ENCODE measurements at places on chromosomes 4 and X.
A peak's percentile ranks its signal among the peaks of the same experiment; 100 is the strongest.

- DNase-seq: no peak
Measured at GRCh38 chrX:68808686-68809357, 20.0 kb upstream of the EFNB1 start.

DNA sequence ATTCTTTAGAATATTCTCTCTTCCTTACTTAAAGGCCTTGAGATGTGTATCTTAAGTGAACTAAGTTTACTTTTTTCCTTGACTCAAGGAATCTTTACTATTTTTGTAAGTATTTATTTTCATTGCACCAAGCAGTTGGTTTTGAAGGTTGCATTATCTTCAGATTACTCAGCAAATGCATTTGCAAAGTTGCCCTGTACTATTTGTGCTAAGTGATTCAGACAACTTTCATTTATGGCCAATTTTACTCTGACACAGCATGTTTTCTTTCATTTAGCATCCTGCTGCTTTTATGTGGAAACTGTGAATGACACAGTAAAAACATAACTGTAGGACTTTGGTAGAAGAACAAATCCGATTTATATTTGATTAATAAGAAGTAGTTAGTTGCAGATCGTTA is 191.0 kb downstream of the CCSER1 start:
- peak; percentile 76 for DNase-seq

DNA sequence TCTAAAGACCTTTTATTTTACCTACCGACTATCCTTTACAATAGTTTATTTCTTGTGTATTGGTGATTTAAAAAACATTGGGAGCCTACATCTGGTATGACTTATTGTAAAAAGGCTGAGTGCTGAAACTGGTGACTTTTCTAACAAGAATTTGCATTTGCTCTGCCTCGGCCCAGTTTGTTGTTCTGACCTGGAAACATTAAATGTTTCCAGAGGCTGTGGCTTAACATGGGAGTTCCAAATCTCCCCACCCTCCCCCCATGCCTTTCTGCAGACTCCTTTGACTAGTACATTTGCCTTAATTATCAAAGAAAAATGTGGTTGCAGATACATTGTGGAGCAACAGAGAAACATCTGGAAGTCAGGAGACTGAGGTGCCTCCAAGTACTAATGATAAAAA is 39.8 kb downstream of the SPCS3 start:
- DNase-seq: peak; percentile 92

- peak; percentile 25 for DNase-seq
Measured at GRCh38 chr4:158316264-158316663, 106.0 kb downstream of the TMEM144 start.

All from fibroblast of upper back skin (primary cell).